Activated CD8-positive, alpha-beta memory T cell treated with anti-CD3 and anti-CD28 coated beads, Interleukin-2, amount 10 ng/mL, durations not matched to agents 7 days and 5 days (primary cell): ENCODE measurements at places on chromosomes 3 and 15. TPM values are rescaled to one million over a fixed set of nuclear protein-coding genes. Genes with fewer than 3 reads are reported as not detected.

- no peak for DNase-seq
These were observed 15.9 kb downstream of the TGM5 start for GRCh38 chr15:43250785-43251184.

GRCh38 chr3:12986986-12987385 is 86.2 kb downstream of the IQSEC1 start:
- no peak for DNase-seq

GRCh38 chr15:82875411-82876003 is 66.1 kb downstream of the WHAMM start:
- DNase-seq: no peak

DNA sequence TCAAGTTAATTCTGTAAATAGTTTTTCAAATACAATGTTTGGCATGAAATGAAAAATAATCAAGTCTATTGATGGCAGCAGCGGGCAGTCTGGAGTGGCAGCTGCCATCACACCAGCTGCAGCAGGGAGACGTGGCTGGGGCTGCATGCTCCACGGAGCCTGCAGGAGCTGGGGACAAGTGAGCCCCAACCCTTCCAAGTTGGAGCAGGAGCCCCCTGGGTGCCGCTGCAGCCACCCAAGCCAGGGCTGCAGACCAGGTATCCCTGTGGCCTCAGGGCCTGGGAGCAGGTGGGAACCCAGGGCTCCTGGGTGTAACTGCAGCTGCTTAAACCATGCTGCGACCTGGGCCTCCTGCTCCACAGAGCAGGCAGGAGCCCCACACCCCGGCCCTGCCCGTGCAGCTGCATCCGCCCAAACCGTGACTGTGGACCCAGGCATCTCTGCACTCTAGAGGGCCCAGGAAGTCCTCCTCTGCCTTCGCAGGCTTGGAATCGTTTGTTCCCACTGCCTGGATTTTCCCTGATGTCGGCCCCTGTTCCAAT is 257.4 kb downstream of the PLOD2 start:
- DNase-seq: no peak

EFCC1 gene
- total RNA-seq: 0.12 TPM

GRCh38 chr3:194369522-194370279 is at the start of gene LRRC15:
TSS of gene LRRC15 (minus strand) at chr3:194369743. CDS start at chr3:194361043, 8,700 bp downstream.
- DNase-seq: no peak

DNA sequence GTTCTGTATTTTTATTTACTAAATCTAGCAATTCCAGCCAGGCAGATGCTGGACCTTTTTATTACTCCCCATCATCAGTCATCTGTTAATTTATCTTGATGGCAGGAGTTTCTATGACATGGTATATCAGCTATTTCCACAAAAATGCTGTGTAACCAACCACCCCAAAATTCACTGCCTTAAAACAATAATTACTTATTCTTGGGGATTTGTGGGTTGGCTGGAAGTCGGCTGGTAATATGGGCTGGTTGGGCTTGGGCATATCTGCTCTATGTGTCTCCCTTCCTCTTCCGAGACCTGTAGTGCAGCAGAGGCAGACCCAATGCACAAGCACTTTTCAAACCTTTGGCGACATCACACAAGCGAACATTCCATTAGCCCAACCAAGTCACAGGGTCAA is 92.1 kb upstream of the UBE2E1 start:
- DNase-seq: no peak

GRCh38 chr15:63803106-63803886 is 30.5 kb downstream of the HERC1 start:
- DNase-seq: no peak

- no peak for DNase-seq
These were observed 20.7 kb downstream of the MB21D2 start for GRCh38 chr3:192897005-192897404.

DNA sequence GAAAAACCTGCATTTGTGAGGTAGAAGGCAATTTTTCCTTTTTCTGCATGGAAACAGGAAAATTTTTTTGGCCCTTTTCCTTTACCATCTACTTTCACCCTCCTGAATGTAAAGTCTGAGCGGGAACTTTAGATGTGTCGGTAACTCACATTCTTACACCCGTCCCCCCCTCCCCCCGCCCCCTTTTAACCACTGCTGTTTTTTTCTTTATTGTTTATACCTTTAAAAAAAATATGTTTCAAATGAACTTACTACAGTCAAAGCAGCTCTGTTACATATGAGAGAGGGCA is 487 bp upstream of the HES1 start:
- DNase-seq: no peak

DNA sequence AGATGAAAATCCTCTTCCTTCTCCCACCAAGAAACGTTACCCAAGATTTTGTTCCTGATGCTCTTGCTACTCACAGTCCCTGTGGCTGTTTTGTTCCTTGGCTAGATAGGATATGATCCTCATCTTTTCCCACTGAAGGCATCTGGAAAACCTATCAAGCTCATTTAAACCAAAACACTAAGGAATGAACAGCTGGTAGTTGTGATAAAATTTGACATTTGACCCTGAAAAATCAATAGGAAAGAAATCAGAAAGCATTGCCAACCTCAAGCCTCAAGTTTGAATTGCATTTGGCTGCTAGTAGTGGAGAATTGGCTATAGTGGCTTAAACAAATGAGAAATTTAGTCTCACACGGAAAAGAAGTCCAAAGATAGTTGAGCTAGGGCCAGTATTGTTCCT is 170.6 kb upstream of the CHRM5 start:
- DNase-seq: no peak

SLC9C1 gene
- total RNA-seq: 0.28 TPM
